HFF-Myc (cell line): ENCODE measurements at places on chromosomes 4 and X.

GRCh38 chr4:155738548-155738947 is 20.3 kb upstream of the GUCY1B1 start:
- DNase-seq: no peak

GRCh38 chr4:25012655-25013054 is 18.1 kb downstream of the LGI2 start:
- DNase-seq: no peak

DNA sequence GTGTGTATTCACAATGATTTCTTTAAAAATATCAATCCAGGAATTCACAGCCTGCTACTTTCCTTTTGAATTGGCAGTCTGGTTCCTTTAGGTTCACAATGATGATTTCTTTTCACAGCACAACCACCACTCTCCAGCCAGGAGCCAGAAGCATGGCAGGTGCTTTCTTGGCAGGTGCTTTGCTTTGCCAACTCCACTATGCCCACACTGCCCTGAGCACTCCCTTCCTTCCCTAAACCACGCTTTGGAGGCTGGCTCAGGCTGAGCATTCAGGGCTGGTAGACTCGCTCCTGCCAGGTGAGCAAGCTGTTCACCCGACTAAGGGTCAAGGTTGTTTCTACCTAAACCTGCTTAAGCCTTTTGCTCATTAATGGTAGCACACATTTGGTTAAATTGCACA is 184.5 kb downstream of the SH3KBP1 start:
- DNase-seq: no peak

DNA sequence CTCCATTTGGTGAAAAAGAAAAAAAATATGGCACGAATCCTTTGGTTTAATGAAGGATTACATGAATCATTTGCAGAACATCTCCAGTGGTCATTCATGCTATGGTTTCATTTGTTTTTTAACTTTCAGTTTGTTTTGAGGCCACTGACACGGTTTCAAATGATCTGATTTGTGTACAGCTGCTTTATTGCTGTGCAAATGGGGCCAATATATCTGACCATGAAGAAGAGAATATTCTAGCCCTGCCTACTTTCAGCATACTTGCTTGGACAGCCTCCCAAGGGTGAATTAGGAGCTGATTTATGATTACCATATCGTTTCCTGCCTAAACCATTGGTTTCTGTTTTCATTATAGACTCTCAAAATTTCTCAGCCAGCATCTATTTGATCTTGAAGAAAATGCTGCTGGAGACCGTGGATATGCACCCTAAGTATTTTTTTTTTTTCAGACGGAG is 30.7 kb downstream of the SPARCL1 start:
- DNase-seq: no peak

- no peak for DNase-seq
These were observed 32.1 kb downstream of the RAP1GDS1 start for GRCh38 chr4:98293104-98293887.

DNA sequence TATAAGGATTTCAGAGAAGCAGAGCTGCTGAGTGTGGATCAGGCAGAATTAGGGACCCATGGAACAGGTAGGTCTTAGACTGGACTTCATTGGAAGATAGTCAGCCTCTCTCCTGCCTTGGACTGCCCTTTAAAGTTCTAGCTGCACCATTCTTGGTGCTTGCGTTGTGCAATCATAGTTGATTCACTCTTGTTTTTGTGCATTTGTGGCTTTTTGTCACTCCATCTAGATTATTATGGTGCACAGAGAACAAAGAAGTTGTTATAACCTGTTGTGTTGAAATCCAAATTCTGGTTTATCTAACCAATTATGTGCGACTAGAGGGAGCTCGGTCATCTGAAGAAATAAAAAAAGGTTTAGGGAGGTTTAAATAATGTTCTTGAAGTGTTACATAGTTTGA is 59.3 kb downstream of the JADE1 start:
- no peak for DNase-seq

DNA sequence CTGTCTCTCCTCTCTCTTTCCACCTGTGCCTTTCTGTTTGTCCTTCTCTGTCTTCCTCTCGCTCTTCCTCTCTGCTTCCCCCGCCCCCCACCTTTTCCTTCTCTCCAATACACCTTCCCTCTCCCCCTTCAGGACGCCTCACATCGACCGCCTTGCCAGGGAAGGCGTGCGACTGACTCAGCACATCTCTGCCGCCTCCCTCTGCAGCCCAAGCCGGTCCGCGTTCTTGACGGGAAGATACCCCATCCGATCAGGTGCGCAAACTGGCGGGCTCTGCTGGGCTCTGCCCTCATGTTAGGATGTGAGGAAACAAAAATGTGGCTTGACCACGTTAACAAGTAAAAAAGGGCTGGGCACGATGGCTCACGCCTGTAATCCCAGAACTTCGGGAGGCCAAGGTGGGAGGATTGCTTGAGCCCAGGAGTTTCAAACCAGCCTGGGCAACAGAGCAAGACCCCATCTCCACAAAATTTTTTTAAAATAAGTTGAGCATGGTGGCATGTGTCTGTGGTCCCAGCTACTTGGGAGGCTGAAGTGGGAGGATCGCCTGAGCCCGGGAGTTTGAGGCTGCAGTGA is 35.2 kb downstream of the ARSF start:
- DNase-seq: no peak

DNA sequence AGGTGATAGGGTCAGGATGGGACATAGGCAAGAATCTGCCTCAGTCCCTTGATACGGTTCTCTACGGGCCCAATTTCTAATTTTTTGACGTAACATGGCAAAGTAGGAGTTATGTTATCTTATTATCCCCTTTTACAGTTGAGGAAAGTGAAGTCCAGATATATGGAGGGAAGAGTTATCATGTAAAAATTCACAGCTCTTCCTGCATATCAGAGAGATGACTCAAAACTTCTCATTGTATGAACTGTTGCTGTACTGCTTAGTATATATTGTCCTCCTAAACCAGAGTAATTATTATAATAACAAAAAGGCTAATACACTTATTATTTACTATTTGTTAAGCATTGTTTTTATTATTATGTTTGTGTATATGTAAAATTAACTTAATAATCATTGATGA is 260.5 kb upstream of the IGFBP7 start:
- DNase-seq: no peak
